ENCODE measurements at places on chromosomes 5 and 9.

DNA sequence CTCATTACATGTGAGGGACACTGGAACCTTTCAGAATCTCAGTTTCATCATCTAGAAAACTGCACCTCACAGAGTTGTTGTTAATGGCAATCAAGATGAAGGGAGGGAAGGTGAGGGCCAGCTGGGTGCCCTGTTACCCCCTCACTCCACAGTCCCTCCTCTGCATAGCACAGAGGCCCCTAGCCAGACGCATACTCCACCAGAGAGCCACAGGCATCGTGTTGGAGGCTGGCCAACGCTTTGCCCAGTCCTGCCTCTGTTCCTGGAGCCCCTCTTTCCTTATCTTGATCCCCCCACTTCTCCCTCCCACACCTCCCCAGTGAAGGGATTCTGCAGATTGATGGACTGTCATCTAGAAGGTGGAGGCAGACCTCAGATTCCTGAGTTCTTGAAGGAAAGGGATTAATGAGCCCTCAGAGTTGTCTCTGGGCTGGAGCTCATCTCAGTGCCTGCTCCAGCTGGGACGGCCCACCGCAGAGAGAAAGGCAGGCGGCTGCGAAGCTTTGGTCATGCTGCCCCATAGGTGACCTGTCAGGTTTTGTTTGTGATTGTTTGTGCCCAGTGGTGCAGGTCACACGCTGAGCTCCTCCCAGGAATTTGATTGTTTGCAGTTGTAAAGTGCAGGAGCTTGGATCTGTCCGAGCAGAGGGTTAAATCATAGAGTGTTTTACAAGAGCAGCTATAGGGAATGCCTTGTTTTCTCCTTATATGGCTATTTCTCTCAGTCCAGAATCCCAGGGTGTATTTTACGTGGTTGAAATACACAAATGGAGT, 487.3 kb downstream of the CCDC171 start:
- no peak for DNase-seq

DNA sequence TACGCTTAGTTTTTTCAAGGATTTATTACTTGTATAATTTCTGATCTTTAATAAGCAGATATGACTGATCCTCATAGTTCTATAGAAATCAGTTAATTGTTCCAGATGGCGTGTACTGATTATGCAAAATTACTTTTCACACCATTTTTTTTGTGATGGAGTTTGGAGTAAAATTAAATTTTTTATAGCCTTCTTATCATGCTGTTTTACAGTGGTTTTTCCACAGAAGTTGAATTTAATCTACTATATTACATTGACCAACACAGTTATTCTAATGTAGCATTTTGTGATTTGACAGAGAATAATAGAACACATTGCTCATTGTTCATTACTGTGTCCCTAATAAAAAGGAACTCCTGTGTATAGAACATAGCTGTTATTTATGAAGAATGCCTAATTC, 111.1 kb downstream of the MVB12B start:
- no peak for DNase-seq

DNA sequence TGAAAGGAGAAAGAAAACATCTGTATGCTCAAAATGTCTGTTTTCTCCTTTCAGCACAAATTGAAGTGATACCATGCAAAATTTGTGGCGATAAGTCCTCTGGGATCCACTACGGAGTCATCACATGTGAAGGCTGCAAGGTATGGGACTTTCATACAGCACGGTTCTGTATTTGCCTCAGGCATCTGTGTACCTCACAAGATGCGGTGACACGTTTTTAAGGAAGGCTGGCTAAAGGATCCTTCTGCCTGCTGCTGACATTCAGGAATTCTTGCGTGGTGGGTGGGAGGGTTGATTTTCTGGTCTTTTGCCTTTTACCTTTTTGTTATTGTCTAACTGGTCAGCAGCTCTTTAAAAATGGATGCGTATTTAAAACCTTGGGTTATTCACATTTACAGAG, 133.1 kb downstream of the RORB start:
- no peak for DNase-seq

DNA sequence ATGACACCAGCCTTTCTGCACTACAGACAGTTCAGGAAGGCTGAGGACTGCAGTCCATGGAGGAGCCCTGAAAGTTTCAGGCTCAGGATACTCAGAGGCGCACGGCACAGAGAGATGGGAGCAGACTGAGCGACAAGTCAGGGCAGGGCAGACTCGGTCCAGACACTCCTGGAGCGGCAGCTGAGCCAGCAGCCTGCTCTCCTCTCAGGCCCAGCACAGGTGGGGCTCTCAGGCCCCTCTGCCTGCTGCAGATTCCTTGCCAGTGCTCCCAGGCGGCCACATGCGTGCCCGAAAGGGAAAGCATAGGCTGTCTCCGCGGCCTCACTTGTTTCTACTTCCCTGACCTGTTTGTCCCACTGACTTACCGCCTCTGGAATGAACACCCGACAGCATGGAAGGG, 228.3 kb downstream of the IRX2 start:
- DNase-seq: no peak

DNA sequence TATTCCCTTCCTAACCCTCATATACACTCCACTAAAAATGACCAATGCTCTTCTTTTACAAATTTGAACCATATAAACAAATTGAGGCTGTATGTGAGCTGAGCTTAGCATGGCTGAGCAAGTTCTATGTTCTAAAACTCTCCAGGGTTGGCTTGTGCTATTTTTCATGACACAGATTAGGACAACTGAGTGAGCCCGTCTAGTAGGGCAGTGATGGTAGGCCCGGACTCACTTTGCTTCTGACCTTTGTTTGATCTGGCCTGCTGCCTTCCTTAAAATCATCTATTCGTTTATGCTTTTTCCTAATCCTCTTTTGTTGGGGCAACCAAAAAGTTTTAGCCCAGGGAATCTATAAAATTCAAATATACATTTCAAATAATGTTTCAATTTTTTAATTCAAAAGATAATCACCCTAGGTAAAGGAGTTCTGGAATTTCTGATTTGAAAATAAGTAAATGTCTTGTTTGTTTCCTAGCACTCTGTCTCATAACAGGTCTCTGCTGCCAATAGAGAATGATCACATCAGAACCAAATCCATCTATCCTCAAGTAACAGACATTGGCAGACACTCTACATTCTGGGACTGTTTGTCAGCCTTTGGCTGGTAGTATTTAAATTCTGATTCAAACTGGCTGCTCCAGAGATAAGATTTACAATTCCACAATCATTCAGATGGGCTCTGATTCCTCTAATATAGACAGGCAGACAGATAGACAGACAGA, 217.0 kb upstream of the TARS1 start:
- DNase-seq: no peak

DNA sequence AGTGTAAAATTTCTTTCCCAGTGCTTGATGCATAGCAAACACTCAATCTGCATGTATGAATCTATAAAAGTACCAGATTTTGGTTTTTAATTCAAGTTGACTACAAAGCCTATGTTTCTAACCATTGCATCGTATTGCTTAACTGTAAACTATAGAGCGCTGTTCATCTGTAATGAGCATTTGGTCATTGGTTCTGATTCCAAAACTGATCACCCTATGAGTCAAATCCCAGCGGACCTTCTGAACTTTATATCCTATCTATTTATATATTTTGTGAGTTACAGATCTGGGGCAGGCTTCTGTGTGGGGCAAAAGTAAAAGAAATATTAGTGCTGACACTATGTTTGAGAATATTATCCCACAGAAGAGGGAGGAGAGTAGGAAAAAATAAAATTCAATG, 305.7 kb upstream of the TNC start:
- DNase-seq: no peak

DNA sequence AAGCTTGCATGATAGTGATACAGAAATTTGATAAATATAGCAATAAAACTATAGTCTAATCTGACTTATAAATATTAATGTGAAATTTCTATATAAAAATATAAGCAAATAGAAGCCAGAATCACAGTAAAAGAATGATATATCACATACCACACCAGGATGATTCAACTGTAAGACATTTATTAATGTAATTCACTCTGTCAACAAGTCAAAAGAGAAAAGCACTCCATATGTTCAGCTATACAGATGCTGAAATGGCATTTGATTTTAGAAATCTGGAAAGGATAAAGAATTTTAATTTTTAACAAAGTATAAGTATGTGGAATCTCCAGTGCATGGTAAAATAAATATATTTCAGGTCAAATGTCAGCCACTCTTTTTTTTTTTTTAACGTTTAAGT, 372.4 kb downstream of the KCNN2 start:
- no peak for DNase-seq

GRCh38 chr5:1881731-1882336, 891 bp downstream of the IRX4 start:
- no peak for DNase-seq

DNA sequence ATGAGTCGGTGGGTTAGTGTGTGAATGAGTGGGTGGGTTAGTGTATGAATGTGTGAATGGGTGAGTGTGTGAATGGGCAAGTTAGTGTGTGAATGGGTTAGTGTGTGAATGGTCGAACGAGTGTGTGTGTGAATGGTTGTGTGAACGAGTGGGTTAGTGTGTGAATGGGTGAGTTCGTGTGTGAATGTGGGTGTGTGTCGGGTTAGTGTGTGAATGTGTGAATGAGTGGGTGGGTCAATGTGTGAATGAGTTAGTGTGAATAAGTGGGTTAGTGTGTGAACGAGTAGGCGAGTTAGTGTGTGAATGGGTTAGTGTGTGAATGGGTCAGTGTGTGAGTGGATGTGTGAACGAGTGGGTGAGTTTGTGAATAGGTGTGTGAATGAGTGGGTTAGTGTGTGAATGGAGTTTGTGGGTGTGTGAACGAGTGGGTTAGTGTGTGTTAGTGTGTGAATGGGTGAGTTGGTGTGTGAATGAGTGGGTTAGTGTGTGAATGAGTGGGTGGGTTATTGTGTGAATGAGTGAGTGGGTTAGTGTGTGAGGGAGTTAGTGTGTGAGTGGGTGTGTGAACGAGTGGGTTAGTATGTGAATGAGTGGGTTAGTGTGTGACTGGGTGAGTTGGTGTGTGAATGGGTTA, 38.8 kb downstream of the NKD2 start:
- no peak for DNase-seq

GRCh38 chr9:105963343-105964099, 269.2 kb downstream of the TMEM38B start:
- no peak for DNase-seq

DNA sequence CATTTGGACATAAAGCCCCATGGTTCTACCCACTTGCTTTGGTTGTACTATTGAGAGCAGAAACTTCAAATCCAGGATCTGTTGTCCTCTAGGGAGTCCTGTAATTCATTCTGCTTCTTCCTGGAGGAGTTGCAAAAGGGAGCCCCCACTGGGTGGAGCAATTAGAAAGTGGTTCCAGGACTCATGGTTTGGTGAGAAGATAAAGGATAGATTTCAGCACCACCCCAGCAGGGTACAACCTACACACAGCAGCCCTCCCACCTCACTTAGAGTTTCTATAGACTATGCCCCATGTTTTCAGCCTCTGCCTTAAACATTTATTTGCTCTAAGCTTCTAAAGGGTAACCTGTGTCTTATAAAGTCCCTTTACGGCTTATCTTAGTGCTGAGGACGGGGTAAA, 112.6 kb upstream of the ARRDC3 start:
- DNase-seq: no peak

GRCh38 chr5:28473531-28474107, 1435.2 kb upstream of the CDH9 start:
- DNase-seq: no peak

DNA sequence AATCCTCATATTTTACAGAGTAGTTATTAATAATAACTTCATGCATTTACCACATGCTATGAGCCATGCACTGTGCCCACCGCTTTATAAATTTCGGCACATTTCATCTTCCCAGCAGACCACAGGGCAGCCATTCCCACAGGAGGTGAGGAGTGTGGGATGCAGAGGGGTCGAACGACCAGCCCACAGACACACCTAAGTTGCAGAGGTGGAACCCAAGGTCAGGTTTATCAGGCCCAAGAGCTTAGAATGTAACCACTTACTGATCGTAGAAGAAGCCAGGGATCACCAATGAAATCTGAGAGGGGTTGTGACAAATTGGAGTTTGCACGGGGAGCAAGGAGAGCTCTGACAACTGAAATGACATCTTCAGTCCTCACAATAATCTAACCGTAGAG, 303.0 kb upstream of the MSX2 start:
- no peak for DNase-seq

- DNase-seq: no peak
Observed at GRCh38 chr5:148924817-148925216, 98.4 kb downstream of the ADRB2 start.

GRCh38 chr5:91307048-91307447, 76.1 kb downstream of the ARRDC3 start:
- DNase-seq: no peak

GRCh38 chr9:72454871-72455491, 66.4 kb upstream of the TMC1 start:
- DNase-seq: no peak

DNA sequence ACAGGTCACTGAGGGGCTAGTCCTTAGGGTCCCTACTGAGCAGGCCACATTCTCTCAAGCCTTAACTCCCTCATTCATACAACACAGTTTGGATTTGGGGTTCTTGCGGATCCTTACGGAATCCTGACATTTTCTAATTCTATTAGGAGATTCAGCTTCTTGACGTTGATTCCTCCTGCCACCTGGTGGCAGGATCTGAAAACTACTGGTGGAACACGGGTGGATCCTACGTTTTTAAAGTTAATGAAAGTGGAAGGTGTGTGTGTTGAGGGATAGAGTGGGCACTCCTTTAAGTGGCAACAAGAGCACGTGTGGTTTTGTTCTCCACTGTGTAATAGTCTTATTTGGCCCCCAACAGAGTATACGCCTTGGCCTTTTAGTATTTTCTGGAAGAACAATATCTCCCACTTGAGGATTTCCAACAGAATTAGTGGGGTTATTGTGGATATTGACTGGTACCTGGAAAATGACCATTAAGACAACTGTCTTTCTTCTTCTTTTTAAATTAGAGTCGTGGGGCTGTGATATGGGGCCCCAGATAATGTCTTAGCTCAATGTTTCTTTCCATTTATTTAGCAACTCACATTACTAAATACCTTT, 25.2 kb downstream of the SLC28A3 start:
- DNase-seq: peak; percentile 67

DNA sequence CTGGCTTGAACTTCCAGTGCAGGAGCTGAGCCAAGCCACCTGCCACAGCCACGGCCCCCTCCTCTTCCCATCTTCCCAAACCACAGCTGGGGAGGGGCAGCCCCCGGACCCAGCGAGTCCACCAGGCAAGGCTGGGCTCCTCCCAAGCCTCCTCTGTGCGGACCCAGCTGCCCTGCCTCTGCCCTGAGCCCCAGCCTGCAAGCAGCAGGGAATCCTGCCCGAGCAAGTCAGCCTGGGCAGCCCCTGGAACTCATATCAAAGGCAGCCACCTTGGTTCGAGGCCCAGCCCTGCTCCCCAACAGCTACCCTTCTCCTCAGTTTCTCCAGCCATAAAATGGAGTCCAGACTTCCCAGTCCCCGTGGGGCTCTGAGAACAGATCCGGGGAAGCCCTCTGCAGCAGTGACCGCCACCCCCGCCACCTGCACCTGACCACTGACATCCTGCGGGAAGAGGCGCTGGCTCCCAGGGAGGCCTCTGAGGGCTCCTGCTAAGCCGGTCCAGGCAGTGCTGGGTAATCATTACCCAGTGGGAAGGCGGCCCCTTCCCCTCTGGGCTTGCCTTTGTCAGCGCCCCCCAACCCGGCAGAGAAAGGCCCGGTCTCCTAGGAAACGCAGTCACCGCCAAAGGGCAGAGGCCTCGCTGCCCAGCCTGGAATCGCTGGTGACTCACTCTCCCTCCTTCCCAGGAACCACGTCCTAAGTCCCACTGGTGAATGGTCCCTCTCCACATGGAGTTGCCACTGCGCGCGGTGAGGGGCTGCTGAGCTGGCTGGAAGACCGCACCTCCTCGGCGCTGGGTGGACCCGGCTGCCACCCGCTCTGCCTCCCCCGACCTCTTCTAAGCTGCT, 1.5 kb downstream of the VAV2 start:
- peak; percentile 24 for DNase-seq

- DNase-seq: no peak
Observed at GRCh38 chr9:103242025-103242424, 246.9 kb downstream of the CYLC2 start.

- DNase-seq: no peak
Observed at GRCh38 chr5:57482671-57483106, at the start of gene ACTBL2. Gene ACTBL2 (minus strand): TSS chr5:57482811. CDS start chr5:57482707, 104 bp downstream.

Measured in dorsolateral prefrontal cortex (tissue), 122 donors.